NCI-H460 (cell line): ENCODE measurements at places on chromosomes 5 and 9. TPM values are rescaled to one million over a fixed set of nuclear protein-coding genes. Genes with fewer than 3 reads are reported as not detected.

POU5F2 gene
- total RNA-seq, result 0.58 and 0.87 TPM in 2 replicates

WDR38 gene
- not detected in 2 replicates for total RNA-seq

CCL19 gene
- total RNA-seq, result not detected in 2 replicates

RHOBTB3 gene
- total RNA-seq, result 148 and 149 TPM in 2 replicates

CCDC112 gene
- total RNA-seq, result 10.9 and 13.0 TPM in 2 replicates
